Central memory CD4-positive, alpha-beta T cell (primary cell): ENCODE measurements at places on chromosomes 11 and 22.

GRCh38 chr11:27414644-27415043, 51.6 kb upstream of the CCDC34 start:
- DNase-seq = no peak

- no peak for DNase-seq
Measured at GRCh38 chr22:50437511-50438304, 37.1 kb downstream of the SBF1 start.

DNA sequence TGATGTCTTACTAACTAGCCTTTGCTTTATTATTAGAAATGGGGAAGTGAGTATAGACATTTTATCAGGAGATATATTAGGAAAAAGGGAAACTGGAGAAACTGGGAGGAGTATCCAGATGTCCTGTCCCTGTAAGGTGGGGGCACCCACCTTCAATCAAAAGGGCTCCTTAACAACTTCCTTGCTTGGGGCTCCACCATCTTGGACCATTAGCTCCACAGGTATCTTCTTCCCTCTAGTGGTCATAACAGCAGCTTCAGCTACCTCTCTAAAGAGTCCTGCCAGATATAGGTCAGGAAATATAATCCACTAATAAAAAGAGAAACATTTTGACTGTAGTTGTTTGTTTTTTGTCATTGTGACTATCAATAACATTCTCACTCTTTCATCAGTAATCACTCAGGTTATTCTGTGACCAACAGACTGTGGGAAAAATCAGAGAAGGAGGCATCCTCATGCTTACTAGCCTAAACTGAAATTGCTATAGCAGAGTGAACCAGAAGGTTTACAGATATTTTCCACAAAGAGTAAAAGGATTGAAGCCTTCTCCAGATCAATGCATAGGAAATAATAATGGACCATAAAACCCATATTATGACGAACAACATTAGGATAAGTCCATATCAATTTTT, 10.4 kb downstream of the OR51B4 start:
- no peak for DNase-seq

DNA sequence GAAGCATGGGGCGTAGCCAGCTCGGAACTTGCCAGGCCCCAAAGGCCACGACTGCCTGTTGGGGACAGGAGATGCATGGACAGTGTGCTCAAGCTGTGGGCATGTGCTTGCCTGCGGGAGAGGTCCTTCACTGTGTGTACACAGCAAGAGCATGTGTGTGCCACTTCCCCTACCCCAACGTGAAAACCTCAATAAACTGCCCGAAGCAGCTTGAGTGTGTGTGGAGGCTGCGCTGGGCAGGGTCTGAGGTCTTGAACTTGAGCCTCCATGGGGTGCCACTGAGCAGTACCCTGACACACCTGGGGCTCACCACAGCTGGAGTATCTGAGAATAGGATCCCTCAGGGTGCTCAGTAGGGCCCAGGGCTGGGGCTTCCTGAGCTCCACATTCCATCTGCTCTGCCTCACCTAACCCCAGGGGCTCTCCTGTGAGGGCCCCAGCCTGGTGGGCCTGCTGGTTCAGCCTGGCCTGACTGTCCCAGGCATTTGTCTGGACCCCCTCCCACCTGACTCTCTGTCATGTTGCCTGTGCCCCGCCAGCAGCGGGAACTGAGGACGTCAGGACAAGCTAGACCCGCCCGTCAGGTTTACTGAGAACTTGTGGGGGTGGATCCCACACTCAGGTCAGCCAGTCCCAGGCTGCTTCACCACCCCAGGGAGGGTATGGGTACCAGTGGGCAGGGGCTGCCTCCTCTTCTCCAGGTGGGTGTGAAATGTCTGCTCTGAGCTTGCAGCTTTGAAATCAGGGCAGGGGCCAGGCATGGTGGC, 3.2 kb downstream of the RASSF7 start:
- DNase-seq = no peak

GRCh38 chr11:118111019-118111743, 24.4 kb upstream of the SMIM35 start:
- DNase-seq = no peak

GRCh38 chr22:45014654-45015053, 4.8 kb upstream of the PHF21B start:
- DNase-seq = no peak

- DNase-seq = no peak
Measured at GRCh38 chr11:96307776-96308140, 35.2 kb downstream of the MAML2 start.

DNA sequence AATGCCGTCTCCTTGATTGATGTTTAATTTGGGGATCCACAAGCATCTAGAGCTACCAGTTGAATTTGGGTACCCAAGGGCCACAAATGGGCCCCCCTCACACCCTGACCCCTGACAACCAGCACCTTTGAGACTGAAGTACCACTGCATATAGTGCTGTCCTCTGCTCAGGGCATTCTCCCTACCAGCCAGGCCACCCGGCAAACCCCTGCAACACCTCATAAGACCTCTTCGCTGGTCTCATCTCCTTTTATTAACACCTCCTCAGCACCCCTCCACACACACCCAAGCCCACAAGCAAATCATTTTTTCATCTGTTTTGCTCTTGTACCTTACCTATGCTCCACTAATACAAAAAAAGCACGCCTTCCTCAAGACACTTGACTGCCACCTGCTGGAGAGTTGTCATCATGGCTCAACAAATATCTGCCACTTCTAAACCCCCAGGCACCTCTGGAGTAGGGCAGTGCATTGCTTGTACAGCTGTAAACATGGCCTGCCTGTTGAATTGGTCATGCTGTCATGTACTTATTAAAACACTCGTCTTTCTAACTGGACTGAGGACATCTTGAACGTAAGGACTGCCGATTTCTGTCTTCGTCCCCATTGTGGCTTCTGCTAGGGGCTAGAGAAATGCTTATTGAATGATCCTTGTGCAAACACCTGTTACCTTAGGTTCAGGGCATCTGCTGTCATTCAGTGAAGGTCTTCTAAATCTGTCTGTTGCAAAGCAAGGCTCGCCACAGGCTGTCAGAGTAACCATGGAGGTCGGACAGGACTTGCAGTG, 66.5 kb downstream of the BMAL1 start:
- DNase-seq = peak; percentile 62

DNA sequence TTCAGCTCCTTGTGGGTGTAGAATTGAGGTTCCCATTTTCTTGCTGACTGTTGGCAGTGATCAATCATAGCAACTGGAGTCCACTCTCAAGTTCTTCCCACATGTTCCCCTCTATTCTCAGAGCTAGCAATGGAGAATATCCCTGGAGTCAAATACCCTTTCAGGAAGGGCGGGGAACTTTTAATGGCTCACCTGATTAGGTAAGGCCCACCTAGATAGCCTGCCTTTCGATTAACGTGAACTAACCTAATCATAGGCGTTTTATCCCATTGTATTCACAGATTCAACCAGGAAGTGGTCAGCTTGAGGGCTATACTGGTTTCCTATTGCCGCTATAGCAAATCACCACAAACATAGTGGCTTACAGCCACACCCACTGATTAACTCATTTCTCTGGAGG, 7.1 kb upstream of the LRRC55 start:
- DNase-seq = no peak

- no peak for DNase-seq
Measured at GRCh38 chr11:36507824-36508489, 2.1 kb downstream of the TRAF6 start.

GRCh38 chr11:75428281-75428724, 4.7 kb downstream of the KLHL35 start:
- DNase-seq = peak; percentile 58

- no peak for DNase-seq
Measured at GRCh38 chr22:40666151-40666848, 13.0 kb upstream of the MCHR1 start.

DNA sequence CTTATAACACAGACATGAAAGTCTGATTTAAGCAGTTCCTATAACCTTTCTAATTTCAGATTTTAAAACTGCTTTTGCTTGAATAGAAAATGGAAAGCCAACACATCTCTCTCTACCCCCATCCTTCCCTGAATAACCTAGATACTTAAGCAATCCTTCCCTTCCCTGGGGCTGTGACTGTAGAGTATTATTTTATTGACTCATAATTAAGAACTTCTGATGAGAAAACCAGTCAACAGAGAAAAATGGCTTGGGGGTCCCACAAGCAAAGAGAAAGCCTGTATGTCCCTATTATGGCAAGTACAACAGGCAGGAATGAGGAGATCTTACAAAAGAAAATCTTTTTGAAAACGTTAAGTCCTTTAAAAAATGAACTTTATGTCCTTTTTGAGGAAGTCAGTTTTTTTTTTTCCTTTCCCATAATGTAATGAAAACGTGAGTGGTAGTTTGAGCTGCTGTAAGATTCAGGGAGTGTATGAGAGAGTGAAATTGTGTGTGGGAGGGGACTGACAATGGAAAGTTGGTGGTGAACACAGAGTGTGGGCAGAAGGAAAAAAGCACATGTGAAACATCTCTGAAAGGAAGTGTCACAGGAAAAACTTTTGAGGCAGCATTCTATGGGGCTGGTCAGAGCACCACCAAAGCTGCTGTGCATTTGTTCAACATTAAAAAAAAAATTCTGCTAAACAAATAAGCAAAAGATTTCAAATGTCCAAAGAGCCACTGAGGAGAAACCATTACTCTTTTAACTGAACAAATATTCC, 154.6 kb downstream of the MAML2 start:
- no peak for DNase-seq

GRCh38 chr22:27108425-27109114, 451.2 kb downstream of the MIAT start:
- no peak for DNase-seq

GRCh38 chr11:72683782-72684200, 9.6 kb upstream of the PDE2A start:
- DNase-seq = peak; percentile 37

- DNase-seq = no peak
Measured at GRCh38 chr11:32479291-32479690, 44.0 kb upstream of the WT1 start.

DNA sequence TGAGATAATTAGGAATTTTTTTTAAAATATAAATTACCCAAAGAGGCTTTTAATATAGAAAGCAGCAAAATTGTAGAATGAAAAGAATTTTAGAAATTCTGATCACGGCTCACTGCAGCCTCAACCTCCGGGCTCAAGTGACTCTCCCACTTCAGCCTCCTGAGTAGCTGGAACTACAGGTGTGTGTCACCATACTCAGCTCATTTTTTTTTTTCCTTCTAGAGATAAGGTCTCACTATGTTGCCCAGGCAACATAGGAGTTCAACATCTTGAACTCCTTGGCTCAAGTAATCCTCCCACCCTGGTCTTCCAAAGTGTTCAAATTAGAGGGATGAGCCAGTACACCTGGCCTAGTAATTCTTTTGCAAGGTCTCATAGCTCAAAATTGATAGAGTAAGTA, 76.7 kb downstream of the ATG16L2 start:
- no peak for DNase-seq

DNA sequence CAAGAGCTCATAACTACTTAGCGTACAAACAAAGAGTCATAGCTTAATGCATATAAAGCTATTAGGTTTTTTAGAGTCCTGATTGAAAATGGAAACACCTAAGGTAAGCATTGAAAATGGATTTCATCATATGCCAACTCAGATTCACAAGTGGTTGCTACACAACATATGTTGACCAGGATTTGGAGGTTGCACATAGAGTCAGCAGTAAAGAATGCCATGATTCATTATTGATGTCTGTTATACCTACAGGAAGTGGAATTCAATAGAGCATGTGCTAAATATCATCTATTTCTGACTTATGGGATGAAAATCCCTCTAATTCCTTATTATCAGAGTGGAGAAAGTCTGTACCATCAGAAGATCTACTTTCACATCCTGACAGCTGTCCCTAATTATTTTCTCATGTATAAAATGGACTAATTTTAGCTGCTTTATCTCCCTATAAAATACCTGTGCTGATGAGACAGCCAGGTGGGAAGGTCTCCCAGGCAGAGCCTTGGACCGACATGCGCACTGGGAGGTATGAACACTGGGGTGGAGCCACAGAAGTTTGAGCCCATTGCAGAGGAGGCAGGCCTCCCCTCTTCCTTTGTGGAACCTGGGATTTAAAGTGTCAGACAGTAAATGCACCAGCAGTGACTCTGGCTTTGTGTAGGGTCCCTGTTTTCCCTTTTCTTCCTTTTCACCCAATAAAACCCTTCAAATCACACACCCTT, 204.2 kb downstream of the AASDHPPT start:
- DNase-seq = no peak

- DNase-seq = no peak
Measured at GRCh38 chr11:131300439-131300717, 70.0 kb upstream of the NTM start.

GRCh38 chr11:69801513-69802335, 17.5 kb downstream of the FGF3 start:
- no peak for DNase-seq
